HepG2 (cell line): ENCODE measurements at places on chromosomes 4 and X. TPM values are rescaled to one million over a fixed set of nuclear protein-coding genes. Genes with fewer than 3 reads are reported as not detected.

DUSP9 gene
- 235 and 335 TPM in 2 replicates for polyA plus RNA-seq

DNA sequence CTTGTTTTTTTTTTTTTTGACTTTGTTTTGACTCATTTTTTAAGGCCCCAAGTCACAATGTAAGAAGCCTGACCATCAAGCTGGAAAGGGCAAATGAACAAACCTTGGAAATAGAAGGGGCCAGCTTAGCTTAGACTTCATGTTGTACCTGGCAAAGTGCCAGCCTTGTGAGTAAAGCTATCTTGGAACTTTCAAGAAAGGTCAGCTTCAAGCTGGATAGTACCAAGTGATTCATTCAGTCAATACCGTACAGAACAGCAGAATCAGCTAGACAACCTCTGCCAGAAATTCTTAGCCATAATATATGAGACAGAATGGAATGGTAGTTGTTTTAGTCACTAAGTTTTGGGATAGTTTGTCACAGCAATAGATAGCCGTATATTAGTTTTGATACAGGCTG lies 1492.2 kb upstream of the TENM3 start:
- no peak for DNase-seq

ADGRA3 gene
- 32.2 and 34.8 TPM in 2 replicates for polyA plus RNA-seq

DNA sequence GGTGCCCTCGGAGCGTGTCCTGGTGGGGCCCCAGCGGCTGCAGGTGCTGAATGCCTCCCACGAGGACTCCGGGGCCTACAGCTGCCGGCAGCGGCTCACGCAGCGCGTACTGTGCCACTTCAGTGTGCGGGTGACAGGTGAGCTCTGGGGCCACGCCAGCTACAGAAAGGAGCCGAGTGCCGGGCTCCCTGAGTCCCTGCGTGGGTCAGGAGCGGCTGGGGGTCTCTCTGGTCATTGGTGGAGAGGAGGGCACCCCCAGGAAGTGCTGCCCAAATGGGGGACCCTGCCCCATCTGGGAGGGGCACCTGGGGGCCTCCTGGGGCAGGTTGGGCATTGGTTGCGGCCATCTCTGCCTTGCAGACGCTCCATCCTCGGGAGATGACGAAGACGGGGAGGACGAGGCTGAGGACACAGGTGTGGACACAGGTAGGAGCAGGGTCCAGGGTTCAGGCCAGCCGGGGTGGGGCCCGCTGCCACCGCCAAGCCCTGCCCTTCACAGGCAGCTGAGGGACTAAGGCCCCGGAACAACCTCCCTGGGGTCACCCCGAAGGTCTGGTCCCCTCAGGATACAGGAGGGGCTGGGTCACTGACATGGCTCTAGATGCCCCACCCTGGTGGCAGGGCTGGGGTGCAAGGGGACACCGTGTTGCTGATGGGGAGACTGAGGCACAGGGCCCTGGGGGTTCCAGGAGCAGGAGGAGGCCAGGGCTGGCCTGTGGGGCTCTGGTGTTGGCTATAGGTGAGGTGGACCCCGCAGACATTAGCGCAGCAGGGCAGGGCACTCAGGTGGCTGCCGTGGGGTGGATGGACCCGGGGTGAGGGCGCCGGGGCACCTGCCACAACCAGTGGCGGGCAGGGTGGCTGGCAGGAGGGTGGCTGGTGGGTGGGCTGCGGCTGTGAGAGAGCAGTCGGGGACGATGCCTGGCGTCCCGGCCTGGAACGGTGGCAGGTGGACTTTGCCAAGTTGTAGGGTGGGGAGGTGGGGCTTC lies 6.6 kb downstream of the FGFR3 start:
- DNase-seq, result no peak

- no peak for DNase-seq
Measured at GRCh38 chrX:47633689-47634590, 4.2 kb upstream of the CFP start.

DNA sequence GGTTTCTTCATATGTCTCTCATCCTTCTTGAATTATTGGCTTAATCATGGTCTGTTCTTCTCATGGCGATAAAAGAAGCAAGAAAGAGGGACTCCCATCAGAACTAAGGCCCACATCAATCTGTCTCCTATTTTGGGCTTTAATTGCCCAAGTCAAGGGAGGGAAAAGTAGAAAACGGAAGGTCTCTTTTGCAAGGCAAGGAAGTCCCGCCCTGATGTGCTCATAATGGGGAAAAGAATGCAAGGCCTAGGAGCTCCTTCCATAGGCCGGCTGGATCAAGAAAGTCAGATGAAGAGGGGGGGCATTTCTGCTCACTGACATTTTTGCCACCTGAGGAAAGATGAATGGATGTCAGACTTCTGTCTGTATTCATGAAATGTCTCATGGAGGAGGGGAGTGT lies 127.7 kb upstream of the RPS6KA3 start:
- DNase-seq, result no peak

ATP2B3 gene
- not detected in 2 replicates for polyA plus RNA-seq

- DNase-seq, result no peak
Measured at GRCh38 chrX:107562482-107562881, 65.8 kb upstream of the PRPS1 start.

DNA sequence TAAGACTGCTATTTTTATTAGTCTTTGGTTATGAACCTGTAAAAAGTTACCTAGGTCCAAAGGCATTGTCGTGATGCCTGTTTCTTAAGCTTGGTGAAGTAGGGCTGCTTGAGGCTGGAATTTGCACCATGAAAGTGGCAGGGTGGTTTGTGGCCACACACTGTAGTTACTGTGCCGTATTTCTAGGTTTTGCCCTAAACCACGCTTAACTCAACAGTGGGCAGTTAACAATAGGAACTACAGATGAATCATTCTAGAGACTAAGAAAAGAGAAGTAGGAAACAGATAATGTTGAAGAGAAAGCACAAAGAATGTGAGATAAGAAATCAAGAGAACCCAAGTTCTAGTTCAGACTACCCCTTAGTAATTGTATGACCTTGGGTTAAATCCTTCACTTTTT lies 11.5 kb downstream of the ETNPPL start:
- DNase-seq, result no peak

CYLC1 gene
- not detected in 2 replicates for polyA plus RNA-seq

DNA sequence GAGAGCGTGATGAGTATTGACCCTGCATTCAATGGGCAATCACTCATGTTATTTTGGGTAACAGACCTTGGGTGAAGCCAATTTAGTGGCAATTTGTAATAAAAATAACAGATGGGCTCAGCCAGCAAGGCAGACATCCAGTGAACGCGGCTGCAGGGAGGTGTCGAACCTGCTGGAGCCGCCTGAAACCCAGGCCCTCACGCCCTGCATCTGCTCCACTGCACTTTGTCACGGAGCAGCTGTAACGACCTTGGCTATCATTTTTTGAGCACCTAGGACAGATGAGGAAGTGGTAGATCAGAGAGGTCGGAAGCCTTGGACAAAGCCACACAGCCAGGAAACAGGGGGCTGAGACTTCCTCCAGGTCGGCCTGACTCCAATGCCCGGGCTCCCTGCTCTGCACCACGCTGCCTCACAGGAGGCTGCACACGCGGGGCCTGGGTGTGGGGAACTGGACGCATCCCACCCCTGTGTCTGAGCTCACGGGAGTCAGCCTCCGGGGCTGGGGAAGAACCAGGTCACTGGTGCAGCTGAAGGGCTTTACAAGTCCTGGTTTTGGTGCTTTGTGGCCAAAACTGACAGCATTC lies 19.4 kb downstream of the HMX1 start:
- DNase-seq, result no peak

- DNase-seq, result no peak
Measured at GRCh38 chr4:158129694-158130093, 43.1 kb downstream of the GASK1B start.
